ENCODE measurements at places on chromosomes 12 and 14. TPM values are rescaled to one million over a fixed set of nuclear protein-coding genes. Genes with fewer than 3 reads are reported as not detected.

- DNase-seq: no peak
These were observed 37.3 kb upstream of the EVL start for GRCh38 chr14:100027771-100028490.

DNA sequence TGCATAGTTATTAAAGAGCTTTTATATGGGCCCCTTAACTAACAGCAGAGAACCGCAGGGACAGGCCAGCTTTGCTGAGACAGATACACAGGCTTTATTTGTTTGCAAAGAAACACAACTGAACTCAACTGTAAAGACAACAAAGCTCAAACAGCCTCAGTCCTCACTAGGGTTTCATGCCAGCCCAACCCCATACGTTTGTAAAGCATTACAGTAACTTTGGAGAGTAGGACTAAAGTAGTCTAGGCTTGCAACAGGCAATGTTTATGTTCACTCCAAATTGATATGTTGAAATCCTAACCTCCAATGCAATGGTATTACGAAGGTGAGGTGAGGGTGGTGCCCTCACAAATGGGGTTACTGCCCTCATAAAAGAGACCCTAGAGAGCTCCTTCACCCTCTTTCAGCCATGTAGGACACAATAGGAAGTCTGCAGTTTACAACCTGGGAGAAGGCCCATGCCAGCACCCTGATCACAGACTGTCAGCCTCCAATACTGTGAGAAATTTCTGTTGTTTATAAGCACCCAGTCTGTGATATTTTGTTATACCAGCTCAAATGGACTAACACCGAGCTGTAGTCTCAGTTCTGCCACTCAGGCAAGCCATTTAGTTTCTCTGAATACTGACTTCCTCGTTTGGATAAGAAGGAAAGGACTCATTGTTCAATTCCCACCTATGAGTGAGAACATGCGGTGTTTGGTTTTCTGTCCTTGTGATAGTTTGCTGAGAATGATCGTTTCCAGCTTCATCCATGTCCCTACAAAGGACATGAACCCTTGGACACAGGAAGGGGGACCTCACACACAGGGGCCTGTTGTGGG is 35.2 kb downstream of the PPM1H start:
- DNase-seq: no peak

DNA sequence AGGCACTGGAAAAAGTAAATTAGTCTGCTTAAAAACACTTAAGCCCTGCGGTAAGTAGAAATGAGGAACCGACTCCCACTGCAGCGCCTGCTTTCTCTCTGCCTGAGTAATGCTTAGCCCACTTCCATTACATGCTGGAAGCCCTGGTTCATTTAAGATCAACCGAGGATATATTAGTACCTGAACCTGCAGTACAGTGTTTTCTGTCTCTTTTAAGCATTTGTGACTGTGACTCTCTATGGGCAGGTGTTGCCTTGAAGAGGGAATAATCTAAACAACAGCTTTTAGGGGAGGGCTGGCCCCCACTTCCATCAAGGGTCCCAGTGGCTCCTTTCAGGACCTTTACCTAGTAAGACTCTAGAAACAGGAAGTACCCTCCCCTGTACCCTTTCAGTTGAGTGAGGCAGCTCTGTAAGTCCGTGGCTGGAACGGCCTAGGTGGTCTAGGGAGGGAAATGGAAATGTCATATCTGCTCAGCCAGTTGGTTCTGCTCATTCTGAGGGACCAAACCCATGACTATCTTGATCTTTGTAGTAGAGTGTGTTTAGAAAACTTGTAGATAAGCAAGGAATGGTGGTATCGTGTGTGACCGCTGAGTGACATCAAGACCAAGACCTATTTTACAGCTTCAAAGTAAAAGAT is 56.2 kb downstream of the FNTB start:
- DNase-seq: no peak

Gene RIMBP2
- 5.9 TPM for total RNA-seq

- DNase-seq: no peak
These were observed 3.5 kb upstream of the FOXN3 start for GRCh38 chr14:89420502-89420901.

Gene ITGB7
- 2.0 TPM for total RNA-seq

Gene PZP
- not detected for total RNA-seq

Gene RFLNA
- not detected for total RNA-seq

DNA sequence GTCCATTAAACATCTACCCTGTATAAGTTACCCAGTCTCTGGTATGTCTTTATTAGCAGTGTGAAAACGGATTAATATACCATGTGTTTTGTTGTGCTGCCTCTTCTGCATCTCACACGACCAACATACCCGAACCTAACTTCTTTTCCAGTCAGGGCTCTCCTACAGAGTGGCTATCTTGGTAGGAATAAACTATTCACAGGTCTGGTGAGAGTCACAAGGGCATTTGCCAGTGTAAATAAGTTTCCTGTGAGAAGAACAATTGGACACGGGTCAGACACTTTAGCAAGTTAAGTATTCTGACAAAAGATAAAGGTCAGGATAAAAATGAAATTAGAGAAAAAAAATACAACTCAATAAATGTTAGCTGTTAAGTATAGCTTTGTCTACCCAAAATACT is 60.9 kb downstream of the MYF5 start:
- no peak for DNase-seq

GRCh38 chr12:2732290-2732689 is 62.5 kb upstream of the FKBP4 start:
- DNase-seq: no peak

- no peak for DNase-seq
These were observed 3.2 kb downstream of the SUSD6 start for GRCh38 chr14:69614592-69614991.

Gene ADCY6
- 52.0 TPM for total RNA-seq

Gene GPD1
- not detected for total RNA-seq

Data from uterus (tissue), 4 donors.